Vagina (tissue), 2 donors: ENCODE measurements at places on chromosomes 16 and 17.

GRCh38 chr16:87295259-87295658 lies 21.9 kb downstream of the C16orf95 start:
- DNase-seq: no peak

DNA sequence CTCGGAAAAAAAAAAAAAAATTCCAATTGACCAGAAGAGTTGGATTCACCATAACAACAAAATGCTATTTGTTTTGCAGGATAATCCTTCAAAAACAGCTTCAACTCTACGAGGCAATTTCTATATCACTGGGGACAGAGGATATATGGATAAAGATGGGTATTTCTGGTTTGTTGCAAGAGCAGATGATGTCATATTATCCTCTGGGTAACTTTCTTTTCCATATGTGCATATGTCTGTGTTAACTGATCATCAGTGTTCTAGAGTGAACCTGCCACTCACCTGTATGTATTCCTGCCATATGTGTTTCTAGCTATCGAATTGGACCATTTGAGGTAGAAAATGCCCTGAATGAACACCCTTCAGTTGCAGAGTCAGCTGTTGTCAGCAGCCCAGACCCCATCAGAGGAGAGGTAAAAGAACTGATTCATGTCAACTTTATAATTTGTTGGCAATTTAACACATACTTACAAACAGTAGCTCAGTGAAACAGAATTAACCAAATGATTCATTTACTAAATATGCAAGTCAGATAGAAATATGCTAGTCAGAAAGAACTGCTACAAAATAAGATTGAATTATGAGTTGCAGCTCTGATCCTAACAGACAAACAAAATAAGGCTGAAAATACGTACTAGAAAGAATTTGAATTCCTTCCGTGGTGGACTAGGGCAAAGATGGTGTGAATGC lies 14.2 kb downstream of the ERI2 start:
- no peak for DNase-seq

GRCh38 chr17:37373530-37374159 lies 2.1 kb upstream of the C17orf78 start:
- no peak for DNase-seq

GRCh38 chr16:72427051-72427782 lies 255.3 kb upstream of the PMFBP1 start:
- DNase-seq: no peak

DNA sequence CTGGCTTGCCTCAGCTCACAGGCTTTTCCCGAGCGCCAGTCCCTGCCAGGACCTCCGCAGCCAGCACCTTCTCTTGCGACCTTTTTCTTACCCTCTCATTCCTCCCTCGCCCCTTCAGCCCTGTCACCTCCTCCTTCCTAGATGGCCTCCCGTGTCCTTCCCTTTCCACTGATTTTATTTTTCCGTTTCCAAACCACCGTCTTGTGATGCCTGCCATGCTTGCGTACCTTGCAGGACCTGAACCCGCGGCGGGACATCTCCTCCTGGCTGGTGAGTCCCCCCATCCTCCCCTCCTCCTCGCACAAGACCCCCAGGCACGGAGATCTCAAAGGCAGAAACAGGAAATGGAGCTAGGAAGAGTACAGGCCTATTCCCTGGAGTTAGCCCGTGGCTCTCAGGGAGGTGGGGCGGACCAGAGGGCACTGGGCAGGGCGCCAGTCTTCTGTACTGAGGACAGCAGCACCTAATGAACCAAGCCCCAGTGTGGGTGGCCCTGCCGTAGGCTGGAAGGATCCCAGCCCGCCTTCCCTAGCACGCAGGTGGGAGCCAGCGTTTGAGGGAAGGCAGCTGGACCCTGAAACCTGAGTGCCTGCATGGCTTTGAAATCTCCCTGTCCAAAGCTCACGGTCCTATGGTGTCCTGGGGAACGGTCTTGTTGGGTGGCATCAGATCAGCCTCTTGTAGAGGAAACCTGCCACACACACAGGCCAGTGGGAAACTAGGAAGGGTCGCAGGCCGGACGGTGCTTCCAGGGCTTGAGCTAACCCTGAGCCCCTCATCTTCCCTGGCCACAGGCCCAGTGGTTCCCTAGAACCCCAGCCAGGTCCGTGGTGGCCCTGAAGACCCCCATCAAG lies 612 bp downstream of the CISD3 start:
- no peak for DNase-seq

DNA sequence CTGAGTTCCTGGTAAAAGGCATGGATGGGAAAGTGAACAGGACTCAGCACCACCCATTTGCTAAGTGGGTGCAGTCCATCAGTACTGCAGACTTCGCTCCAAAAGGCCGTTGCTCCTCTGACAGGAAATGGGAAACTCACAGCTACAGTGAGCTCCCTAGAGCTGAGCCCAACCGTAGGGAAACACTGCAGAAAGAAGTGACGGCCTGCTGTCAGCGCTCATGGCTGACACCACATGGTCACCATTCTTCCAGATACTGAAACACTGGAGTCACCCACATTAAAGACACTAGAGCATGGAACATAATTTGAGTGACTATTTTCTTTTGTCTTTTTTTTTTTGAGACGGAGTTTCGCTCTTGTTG lies 31.9 kb downstream of the UBE2O start:
- DNase-seq: no peak
